ENCODE measurements at places on chromosomes 2 and 18.
A peak's percentile ranks its signal among the peaks of the same experiment; 100 is the strongest.

DNA sequence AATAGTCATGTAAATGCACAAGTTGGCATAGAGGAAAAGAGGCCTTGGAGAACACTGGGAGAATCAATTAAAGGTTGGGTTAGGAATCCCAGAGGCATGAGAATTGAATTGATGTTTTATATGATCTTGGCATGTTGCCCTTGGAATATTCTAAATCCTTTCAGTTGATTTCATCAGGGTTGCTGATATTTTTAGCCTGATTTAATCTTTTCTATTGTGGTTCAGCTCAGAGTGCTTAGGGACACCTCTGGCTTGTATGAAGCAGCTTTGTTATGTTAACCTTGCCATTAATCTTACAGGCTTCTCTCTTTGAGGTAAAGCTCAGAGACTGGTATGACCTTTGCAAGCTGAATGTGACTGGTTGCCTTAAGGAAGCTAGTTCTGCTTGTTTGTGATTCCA, 64.4 kb upstream of the LYPD6B start:
- DNase-seq = no peak

DNA sequence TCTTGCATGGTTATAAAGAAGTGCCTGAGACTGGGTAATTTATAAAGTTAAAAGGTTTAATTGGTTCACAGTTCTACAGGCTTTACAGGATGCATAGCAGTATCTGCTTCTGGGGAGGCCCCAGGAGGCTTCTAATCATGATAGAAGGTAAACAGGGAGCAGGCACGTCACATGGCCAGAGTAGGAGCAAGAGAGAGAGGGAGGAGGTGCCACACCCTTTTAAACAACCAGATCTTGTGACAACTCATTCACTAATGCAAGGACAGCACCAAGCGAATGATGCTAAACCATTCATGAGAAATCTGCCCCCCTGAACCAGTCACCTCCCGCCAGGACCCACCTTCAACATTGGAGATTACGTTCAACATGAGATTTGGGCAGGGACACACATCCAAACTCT, 141.1 kb downstream of the EN1 start:
- DNase-seq = no peak

- DNase-seq = peak; percentile 69
These were observed 1.1 kb downstream of the HK2 start for GRCh38 chr2:74834792-74835755.

DNA sequence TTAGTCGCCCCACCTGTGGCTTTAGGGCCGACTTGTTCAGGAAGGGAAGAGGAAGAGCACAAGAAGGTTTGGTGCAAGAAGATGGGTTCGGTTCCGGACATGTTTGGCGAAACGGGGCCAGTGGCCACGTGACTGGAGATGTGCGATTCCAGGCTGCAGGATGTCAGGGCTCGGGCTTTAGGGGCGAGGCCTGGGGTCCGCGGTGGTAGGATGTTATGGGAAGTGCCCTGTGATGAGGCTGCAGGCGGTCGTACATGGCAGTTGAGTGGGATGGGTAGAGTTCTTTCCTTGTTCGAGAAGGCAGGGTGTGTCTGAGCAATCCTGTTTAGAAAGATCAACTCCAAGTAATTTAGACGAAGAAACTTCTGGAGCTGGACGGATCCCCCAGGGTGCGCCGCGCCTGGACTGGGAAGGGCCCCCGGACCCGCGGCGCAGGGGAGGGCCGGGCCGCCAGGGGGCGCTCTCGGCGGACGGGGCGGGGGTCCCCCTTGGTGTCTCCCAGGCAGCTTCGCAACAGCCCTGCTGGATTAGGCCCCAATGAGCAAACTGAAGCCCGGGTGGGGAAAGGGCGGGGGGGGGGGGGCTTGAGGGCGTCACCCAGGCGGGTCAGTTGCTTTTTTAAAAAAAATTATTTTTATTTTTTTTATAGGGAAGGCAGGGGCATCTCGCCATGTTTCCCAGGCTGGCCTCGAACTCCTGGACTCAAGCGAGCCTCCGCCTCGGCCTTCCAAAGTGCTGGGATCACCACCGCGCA, 17.2 kb upstream of the SDC1 start:
- no peak for DNase-seq

DNA sequence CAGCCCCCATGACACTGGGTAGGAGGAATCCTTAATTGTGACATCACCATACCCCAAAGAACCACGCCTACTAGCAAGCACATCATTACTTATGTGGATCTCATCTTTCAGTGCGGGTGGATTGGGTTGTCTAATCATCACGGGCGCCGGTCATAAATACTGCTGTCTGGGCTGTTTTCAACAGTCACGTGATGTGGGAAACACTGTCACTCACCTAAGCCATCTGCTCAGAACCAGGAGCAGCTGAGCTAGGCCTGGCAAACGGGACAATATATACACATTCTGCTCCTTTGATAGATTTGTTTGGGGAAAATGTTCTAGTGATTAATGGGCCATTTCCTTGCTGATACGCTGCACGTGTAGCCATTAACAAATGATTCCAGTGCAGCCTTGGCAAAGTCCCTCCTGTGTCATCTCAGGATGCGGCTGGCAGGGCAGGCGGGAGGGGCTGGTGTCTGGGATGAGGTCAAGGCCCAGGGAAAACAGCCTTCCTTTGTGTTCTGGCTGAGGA, 145.9 kb upstream of the COPS8 start:
- peak; percentile 61 for DNase-seq

DNA sequence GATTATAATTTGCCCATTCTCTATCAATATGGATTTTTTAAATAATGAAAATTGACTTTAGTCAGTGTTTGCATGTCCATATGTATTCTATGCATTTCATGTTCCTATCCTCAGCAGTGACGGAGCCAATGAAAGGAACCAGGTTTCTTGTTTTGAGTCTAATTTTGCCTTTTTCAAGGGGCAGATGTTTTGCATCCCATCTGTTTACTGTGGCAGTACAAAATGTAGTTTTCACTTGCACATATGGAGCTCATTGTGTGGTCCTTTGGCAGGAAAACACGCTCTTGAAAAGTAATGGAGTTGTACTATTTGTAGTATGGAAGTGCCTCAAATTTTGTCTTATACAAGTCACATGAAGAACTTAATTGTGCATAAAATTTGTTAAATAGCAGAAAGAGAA, 127.8 kb downstream of the AGPS start:
- DNase-seq = peak; percentile 73

- DNase-seq = no peak
These were observed 17.9 kb downstream of the XPO1 start for GRCh38 chr2:61520261-61520660.

- DNase-seq = no peak
These were observed 7.4 kb downstream of the KLHL30 start for GRCh38 chr2:238145851-238146250.

- DNase-seq = no peak
These were observed 125.6 kb upstream of the CAPN13 start for GRCh38 chr2:30932870-30933269.

- no peak for DNase-seq
These were observed 166.8 kb downstream of the BCL2 start for GRCh38 chr18:63152791-63153190.

- no peak for DNase-seq
These were observed 855.2 kb upstream of the ID2 start for GRCh38 chr2:7826656-7827055.

DNA sequence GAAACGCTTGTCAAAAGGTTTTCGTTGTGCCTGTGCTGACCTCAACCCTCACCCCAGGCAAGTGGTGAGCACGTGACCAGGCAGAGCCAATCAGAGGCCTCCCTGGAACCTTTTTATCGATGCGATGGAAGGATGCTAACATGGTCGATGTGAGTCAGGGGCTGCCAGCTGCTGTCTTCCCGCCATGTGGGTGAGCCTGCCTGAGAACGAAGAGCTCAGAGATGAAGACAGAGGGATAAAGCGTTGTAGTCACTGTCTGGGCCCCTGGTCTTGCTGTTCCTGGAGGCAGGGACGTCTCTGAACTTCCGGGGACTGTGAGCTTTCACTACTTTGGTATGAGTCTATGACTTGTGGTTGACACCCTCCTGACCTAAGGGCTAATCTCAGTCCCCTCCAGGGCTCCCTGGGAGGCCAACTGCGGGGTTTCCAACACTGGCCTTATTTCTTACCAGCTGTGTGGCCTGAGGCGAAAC, 18.6 kb downstream of the DNMT3A start:
- no peak for DNase-seq

- no peak for DNase-seq
These were observed 1.5 kb downstream of the FHOD3 start for GRCh38 chr18:36299015-36299414.

- no peak for DNase-seq
These were observed 323.2 kb downstream of the RAD51AP2 start for GRCh38 chr2:17195016-17195415.

- no peak for DNase-seq
These were observed 48.2 kb downstream of the CABYR start for GRCh38 chr18:24187049-24187448.

DNA sequence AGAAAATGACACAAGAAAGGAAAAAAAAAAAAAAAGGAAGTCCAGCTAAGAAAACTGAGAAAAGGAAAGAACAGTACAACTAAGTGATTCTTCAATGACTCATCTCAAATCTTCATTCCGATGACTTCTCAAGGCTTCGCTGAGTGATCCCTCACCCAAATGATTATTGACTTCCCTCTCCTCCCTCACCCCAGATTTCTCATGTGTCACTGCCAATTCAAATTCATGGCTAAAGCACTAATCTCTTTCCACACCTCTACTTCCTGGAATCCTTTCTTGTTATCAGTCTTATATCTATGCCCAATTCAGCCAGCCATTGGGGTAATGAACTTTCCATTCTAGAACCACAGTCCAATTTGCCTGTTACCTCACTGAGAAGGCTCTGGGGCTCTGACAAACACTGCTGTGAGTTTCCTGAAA, 7.2 kb upstream of the ABCB11 start:
- DNase-seq = no peak

DNA sequence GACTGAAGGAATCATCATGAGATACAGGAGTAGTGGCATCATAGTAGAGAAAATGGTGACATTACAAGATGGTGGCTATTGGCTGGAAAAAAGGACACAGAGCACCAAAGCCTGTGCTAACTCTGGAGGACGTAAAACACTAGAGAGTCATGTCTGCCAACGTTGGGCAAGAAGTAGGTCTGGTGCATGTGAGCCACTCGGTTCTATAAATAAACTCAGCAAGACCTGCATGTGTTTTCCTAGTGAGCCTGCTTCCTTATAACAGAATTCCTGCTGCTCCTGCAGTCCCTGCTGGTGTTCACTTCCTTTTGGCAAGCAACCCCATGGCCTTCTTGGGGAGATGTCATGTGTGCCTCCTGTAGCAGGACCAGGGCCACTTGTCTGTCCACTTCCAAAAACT, 325.2 kb downstream of the OSR1 start:
- no peak for DNase-seq

GRCh38 chr2:237629739-237630138, 2.4 kb downstream of the LRRFIP1 start:
- DNase-seq = no peak
